ENCODE measurements at places on chromosomes 13 and 19. TPM values are rescaled to one million over a fixed set of nuclear protein-coding genes. Genes with fewer than 3 reads are reported as not detected.

The SAMD1 gene
- total RNA-seq: 74.0 TPM

The ZNF878 gene
- 0.40 TPM for total RNA-seq

The IZUMO1 gene
- total RNA-seq: 0.80 TPM

The USHBP1 gene
- total RNA-seq: not detected

The CBY2 gene
- total RNA-seq: not detected

The EMC10 gene
- 175 TPM for total RNA-seq

The KIRREL2 gene
- 1.4 TPM for total RNA-seq

The PCSK4 gene
- 24.0 TPM for total RNA-seq

The ZNF649 gene
- 28.4 TPM for total RNA-seq

The SIRT6 gene
- 31.9 TPM for total RNA-seq

The LACC1 gene
- total RNA-seq: 2.3 TPM

The PTPRH gene
- 10.7 TPM for total RNA-seq

The RYR1 gene
- 0.20 TPM for total RNA-seq

The LPAR2 gene
- total RNA-seq: 87.1 TPM

The FBXO46 gene
- total RNA-seq: 30.6 TPM

The HSH2D gene
- total RNA-seq: 0.38 TPM

The ZNF90 gene
- 28.0 TPM for total RNA-seq

The ATXN8OS gene
- not detected for total RNA-seq

The TPTE2 gene
- total RNA-seq: 0.60 TPM

The LILRA2 gene
- total RNA-seq: not detected

The MYO1F gene
- total RNA-seq: 0.35 TPM

The SYNGR4 gene
- not detected for total RNA-seq

The ZNF729 gene
- total RNA-seq: not detected

The HSD17B14 gene
- 27.1 TPM for total RNA-seq

The CAPS gene
- total RNA-seq: 16.7 TPM

The ARHGAP45 gene
- total RNA-seq: 3.8 TPM

The IZUMO2 gene
- not detected for total RNA-seq

The NOTCH3 gene
- total RNA-seq: 204 TPM

The CPT1C gene
- total RNA-seq: 62.5 TPM

The NCR1 gene
- total RNA-seq: not detected

The IQCN gene
- 14.8 TPM for total RNA-seq

The FFAR2 gene
- not detected for total RNA-seq

The IFNL1 gene
- total RNA-seq: not detected

The FKBP8 gene
- 250 TPM for total RNA-seq

The QPCTL gene
- 8.0 TPM for total RNA-seq

The SLITRK5 gene
- total RNA-seq: 2.7 TPM

The SIGLEC8 gene
- not detected for total RNA-seq

All from mesothelial cell of epicardium (in vitro differentiated cells).